ENCODE measurements at places on chromosomes 16 and 17. TPM values are rescaled to one million over a fixed set of nuclear protein-coding genes. Genes with fewer than 3 reads are reported as not detected.

The G6PC1 gene
- total RNA-seq = not detected

The HOXB5 gene
- total RNA-seq = not detected

The KRT28 gene
- not detected for total RNA-seq

The OR1F1 gene
- total RNA-seq = not detected

The SERPINF2 gene
- total RNA-seq = not detected

The ZNF750 gene
- not detected for total RNA-seq

The OR4D1 gene
- total RNA-seq = not detected

The SLFN13 gene
- total RNA-seq = 3.0 TPM

The C16orf90 gene
- not detected for total RNA-seq

The GNGT2 gene
- 0.66 TPM for total RNA-seq

The AXIN2 gene
- 6.5 TPM for total RNA-seq

The ACE gene
- 0.93 TPM for total RNA-seq

The EIF3CL gene
- total RNA-seq = 72.8 TPM

The SDR42E2 gene
- total RNA-seq = not detected

The AGRP gene
- total RNA-seq = not detected

The TM4SF5 gene
- not detected for total RNA-seq

The MYADML2 gene
- under 0.01 TPM for total RNA-seq

The KRTAP9-2 gene
- total RNA-seq = not detected

The ABCC3 gene
- 5.4 TPM for total RNA-seq

The KIF19 gene
- 1.2 TPM for total RNA-seq

The KCNJ2 gene
- total RNA-seq = 0.25 TPM

The C16orf92 gene
- total RNA-seq = not detected

The HS3ST6 gene
- not detected for total RNA-seq

The SLC5A2 gene
- not detected for total RNA-seq

The GINS3 gene
- 2.8 TPM for total RNA-seq

The SLC13A2 gene
- total RNA-seq = not detected

The BCAR1 gene
- total RNA-seq = 35.9 TPM

The MPO gene
- under 0.01 TPM for total RNA-seq

The NOTUM gene
- under 0.01 TPM for total RNA-seq

The NPIPB9 gene
- 1.2 TPM for total RNA-seq

The SMPD3 gene
- not detected for total RNA-seq

The NACA2 gene
- total RNA-seq = not detected

The CACNA1G gene
- 0.37 TPM for total RNA-seq

The TRPV3 gene
- 0.68 TPM for total RNA-seq

The GPR142 gene
- not detected for total RNA-seq

The HP gene
- total RNA-seq = not detected

The KIAA0513 gene
- total RNA-seq = 19.0 TPM

The SCNN1G gene
- not detected for total RNA-seq

The BCL6B gene
- total RNA-seq = 7.3 TPM

The NLRC3 gene
- total RNA-seq = 0.06 TPM

The KRT12 gene
- not detected for total RNA-seq

The MVD gene
- total RNA-seq = 60.4 TPM

The CDH1 gene
- under 0.01 TPM for total RNA-seq

The TBC1D3G gene
- total RNA-seq = not detected

The HOXB7 gene
- total RNA-seq = not detected

The KREMEN2 gene
- not detected for total RNA-seq

The TP53TG3 gene
- 0.25 TPM for total RNA-seq

All from aortic smooth muscle cell (primary cell).